ENCODE measurements at places on chromosomes 4 and X.

- peak; percentile 96 for DNase-seq
These were observed 30.4 kb downstream of the NHS start for GRCh38 chrX:17405225-17405969.

GRCh38 chr4:144318797-144319196, 178.3 kb upstream of the GYPA start:
- DNase-seq: no peak

DNA sequence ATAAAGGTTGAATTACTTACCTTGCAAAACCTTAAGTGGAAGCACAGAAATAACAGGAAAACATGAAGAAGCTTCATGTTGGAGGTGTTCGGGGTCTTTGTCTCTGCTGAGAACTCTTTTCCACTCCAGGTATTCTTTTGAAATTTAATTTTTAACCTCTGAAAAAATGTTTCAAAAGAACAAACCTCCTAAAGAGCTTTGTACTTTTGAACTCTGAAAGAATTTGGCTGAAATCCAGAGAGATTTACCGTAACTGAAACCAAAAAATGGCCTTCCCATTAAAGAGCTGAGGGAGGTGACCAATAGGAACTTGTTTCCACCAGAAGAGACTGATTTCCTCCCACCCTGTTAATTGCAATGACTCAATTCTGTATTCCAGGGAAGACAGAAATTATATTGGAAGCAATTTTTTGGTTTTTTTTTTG, at the start of gene CFI:
Gene CFI, minus strand, starts transcription at position 105 of the 425 bp plus-strand sequence. Its CDS starts 28 bp downstream, at position 77.
- no peak for DNase-seq

GRCh38 chr4:110669663-110670062, 46.8 kb upstream of the PITX2 start:
- DNase-seq: no peak

DNA sequence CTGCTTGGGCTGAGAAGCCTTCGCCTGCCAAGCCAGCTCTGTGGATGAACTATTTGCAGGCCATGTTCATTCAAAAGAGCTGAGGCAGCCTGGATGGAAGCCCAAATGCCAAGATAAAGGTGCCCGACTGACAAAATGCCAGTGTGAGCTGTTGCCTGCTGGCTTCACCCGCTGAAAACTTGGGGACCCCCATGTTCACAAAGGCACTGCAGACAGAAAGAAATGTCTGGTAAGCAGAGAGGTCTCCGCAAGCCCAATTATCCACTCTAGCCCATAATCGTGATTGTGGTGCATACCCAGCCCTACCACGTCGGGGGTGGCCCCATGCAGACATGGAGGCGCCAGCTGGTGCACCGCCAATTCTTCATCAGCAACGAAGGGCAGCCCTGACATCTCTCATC, 13.0 kb upstream of the SMIM20 start:
- DNase-seq: no peak

GRCh38 chr4:140423106-140423505, 4.3 kb downstream of the CLGN start:
- DNase-seq: no peak

DNA sequence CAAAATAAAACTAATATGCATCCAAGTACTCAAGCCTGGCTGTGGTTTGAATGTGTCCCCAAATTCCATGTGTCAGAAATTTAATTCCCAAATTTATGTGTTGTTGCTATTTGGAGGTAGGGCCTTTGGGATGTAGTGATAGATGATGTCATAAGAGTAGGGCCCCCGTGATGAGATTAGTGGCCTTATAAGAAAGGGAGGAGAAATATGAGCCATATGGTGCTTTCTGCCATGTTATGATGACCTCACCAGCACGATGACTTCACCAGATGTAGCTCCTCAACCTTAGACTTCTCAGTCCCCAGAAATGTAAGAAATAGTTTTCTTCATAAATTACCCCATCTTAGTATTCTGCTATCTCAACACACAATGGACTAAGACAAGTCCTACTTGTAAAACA, 2264.0 kb downstream of the ARAP2 start:
- DNase-seq: no peak

GRCh38 chr4:3458371-3458770, 4.7 kb upstream of the DOK7 start:
- DNase-seq: no peak

DNA sequence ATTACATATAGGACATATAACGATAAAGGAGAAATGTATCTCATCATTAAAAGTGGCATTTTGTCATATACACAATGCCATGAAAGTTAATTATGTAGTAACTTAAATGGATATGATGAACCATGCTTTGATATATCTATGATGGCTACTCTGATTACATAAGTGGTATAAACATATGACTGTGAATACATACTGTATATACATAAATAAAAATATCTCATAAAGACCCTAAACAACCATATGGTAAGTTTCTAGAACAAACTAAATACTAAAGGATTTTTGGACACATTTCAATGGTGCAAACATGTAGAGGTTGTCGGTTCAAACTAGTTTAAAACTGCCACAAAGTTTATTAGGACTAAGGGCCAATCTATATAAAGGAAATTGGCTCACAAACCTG, 849.6 kb upstream of the INTU start:
- DNase-seq: no peak

GRCh38 chr4:164997941-164998340, 20.5 kb upstream of the TRIM61 start:
- no peak for DNase-seq

- DNase-seq: peak; percentile 42
These were observed 77.9 kb downstream of the PALLD start for GRCh38 chr4:168574581-168575295.

- no peak for DNase-seq
These were observed 132.9 kb upstream of the NKX1-1 start for GRCh38 chr4:1538941-1539772.

DNA sequence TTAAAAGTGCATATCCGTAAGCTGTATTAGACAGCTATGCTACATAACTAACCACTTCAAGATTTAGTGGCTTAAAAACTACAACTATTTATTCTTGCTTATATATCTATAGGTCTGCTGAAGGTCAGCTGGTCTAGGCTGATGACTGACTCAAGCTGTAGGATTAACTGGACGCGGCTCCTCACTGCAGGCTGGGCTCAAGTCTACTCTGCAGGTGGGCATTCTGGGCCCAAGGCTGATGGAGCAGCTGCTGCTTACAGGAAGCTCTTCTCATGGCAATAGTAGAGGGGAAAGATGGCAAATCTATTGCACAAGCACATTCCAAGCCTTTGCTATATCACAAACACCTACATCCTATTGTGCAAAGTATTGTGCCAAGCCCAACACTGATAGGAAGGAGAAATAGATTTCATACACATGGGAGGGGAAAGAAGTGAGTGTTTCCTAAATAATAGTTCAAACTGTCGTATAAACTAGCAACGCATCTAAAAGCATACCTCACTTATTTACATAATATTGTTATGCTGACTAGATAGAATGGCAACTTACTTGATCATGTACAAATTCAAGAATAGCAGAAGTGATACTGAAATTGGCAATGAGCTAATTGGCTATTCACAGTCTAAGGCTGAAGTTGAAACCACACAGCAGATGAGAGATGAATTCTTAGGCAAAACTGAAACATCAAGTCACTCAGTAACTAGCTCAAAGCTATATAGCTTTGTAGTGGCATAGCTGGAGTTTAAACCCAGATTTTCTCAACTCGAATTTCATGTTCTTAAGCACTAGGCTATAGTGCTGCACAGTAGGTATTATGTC, 263.8 kb downstream of the NKX6-1 start:
- DNase-seq: no peak

GRCh38 chr4:62344915-62345314, 1144.8 kb downstream of the ADGRL3 start:
- DNase-seq: no peak

GRCh38 chr4:8583655-8584025, 3.4 kb downstream of the GPR78 start:
- DNase-seq: no peak

DNA sequence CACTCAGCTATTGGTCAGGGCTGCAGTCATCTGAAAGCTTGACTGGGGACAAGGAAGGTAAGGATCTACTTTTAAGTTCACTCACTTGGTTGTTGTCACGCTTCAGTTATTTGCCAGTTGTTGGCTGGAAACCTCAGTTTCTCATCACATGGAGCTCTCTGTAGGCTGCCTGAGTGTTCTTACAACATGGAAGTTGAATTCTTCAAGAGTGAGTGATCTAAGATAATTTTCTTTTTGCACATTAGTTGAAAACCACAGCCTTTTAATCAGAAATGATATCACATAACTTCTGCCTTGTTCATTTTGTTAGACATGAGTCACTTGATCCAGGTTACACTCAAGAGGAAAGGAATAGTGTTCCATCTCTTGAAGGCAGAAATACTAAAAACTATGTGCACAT, 552.7 kb downstream of the RAPGEF2 start:
- DNase-seq: peak; percentile 68

DNA sequence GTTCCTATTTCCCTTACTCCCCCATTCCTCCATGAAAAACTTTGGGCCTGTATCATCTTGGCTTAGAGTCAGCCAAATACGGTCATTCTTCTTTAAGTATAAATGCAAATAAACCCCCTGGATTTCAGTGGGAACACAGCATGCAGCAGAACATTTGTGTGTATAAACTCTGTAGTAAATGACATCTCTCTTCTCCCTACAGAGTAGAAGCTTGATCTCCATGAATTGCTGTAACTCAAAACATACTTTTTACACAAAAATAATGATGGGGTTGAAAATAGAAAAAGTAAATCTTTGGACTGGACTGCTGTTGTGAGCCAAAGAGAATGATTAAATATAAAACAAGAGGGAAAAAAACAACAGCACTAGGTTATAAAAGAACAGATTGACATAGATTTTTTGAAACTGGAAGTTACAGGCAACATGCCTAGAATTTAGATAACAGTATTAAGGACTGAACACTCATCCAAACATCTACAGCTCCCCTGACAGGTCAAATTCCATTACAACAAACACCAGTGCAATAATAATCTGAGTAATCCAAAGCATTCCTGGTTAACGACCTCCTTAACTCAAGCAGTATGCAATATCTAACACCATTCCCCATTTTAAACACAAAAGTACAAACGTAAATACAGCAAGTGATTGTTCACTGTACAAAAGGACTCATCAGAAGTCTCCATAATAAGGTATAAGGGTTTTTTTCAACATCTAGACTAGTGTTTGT, 30.7 kb downstream of the TSPAN5 start:
- DNase-seq: no peak

GRCh38 chr4:763922-764321, 58.3 kb downstream of the PCGF3 start:
- no peak for DNase-seq

DNA sequence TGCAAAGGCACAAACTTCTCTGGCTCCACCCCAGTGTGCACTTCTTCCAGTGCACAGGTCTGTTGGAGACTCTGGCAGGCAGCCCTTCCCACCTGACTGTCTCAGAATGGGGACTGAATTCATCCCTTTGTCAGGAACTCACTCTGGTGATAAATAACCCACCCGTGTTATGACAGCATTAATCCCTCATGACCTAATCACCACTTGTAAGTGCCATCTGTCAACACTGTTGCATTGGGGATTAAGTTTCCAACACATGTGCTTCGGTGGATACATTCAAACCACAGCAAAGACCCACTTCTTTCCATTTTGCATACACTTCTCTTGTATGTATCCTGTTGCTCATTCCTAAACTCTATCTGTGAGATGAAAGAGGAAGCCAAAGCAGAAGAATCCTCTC, 1002.9 kb upstream of the IGFBP7 start:
- DNase-seq: no peak
